CD8-positive, alpha-beta T cell (primary cell): ENCODE measurements at places on chromosomes 7 and 10. TPM values are rescaled to one million over a fixed set of nuclear protein-coding genes. Genes with fewer than 3 reads are reported as not detected.

Gene CELF2
- 127 TPM for total RNA-seq

Gene LRRTM3
- not detected for total RNA-seq

Gene ADRB1
- 1.4 TPM for total RNA-seq

- DNase-seq = no peak
Observed at GRCh38 chr10:17175551-17175950, 25.9 kb downstream of the TRDMT1 start.

DNA sequence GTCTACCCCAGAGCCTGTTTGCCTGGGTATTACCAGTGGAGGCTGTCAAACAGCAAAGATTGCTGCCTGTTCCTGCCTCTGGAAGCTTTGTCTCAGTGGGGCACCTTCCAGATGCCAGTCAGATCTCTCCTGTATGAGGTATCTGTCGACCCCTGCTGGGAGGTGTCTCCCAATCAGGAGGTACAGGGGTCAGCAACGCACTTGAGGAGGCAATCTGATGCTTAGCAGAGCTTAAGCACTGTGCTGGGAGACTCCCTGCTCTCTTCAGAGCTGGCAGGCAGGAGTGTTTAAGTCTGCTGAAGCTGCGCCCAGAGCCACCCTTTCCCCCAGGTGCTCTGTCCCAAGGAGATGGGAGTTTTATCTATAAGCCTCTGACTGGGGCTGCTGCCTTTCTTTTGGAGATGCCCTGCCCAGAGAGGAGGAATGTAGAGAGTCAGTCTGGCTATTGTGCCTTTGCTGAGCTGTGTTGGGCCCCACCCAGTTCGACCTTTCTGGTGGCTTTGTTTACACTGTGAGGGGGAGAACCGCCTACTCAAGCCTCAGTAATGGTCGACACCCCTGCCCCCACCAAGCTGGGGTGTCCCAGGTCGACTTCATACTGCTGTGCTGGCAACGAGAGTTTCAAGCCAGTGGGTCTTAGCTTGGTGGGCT, 62.2 kb downstream of the PPP1R9A start:
- DNase-seq = no peak

GRCh38 chr7:6730343-6730633, 23.5 kb upstream of the ZNF12 start:
- DNase-seq = no peak

DNA sequence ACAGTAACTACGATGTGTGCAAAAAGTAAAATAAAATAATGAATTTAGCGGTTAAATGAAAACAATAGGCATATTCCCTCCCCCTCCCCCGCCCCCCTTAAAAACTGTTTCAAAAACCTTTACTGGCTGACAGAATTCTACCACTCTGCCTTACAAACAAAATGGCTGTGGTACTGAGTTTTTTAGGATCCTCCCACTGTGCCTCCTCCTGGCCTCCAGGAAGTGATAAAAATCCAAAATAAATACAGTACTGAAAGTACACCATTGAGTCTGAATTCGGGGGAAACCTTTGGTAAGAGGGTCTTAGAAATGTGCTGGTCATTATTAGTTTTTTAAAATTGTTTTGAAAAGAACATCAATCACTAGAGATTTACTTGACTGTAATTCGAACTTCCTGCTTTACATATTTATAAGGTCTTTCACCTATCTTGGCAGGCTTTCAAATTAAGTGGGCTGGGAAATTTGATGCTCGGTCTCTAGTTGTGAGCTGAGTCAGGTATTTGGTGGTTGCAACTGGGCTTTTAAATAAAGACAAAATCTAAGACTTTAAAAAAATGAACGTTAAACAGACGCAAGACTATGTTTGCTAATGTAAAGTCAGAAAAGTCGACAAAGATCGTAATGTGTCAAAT, 32.5 kb upstream of the EPC1 start:
- no peak for DNase-seq

- DNase-seq = no peak
Observed at GRCh38 chr10:80283536-80284199, 5.8 kb downstream of the MAT1A start.

DNA sequence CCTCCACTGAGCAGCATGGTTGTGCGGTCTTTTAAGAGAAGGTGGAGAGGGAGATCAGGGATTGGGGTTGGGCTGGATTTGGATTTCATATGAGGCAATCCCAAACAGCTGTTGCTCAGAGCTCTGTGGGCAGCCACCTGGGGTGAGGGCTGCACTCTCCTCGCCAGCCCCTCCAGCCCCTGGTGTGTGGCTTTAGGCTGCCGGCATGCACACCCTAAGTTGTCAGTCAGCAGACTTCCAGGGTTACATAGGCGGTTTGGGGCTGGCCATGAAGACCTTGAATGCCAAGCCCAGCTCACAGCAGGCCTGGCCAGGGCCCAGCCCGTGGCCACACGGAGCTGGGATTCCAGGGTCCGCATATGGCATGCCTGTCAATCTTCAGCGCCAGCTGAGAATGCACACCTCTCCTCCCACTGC, 54.8 kb downstream of the ZMIZ1 start:
- no peak for DNase-seq

DNA sequence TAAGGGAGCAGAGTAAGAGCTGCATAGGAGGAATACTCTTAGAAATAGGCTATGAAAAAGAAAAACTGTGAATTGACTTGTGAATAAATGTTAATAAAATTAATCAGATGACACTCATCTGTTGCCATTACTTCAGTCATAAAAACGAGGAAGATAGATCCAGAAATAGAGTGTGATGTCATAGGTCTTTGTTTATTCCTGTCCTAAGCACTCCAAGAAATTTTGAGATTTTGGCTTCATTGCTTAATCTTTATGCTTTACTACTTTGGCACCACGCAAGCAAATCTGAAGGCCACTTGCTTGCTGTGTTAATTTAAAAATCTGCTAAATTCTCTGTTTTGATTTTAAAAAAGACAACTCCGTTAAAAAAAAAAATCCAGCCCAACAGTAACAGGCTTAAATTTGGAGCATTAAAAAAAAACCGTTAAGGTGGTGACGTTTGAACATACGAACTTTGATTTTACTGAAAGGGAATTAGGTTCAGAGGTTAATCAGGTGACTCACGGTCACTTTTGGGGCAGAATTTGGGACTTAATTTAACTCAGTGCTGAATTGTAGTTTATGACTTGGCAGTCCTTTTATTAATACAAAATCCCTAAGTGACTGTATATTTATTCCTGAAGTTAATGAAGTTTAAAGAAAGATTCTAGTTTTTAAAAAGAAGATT, 3.4 kb downstream of the IFRD1 start:
- no peak for DNase-seq
